Stimulated activated CD4-positive, alpha-beta T cell treated with anti-CD3 and anti-CD28 coated beads, Interleukin-12 subunit alpha, Interleukin-12 subunit beta, amount 100 ng/mL, for 24 hours (primary cell): ENCODE measurements at places on chromosomes 7 and 10.
A peak's percentile ranks its signal among the peaks of the same experiment; 100 is the strongest.

DNA sequence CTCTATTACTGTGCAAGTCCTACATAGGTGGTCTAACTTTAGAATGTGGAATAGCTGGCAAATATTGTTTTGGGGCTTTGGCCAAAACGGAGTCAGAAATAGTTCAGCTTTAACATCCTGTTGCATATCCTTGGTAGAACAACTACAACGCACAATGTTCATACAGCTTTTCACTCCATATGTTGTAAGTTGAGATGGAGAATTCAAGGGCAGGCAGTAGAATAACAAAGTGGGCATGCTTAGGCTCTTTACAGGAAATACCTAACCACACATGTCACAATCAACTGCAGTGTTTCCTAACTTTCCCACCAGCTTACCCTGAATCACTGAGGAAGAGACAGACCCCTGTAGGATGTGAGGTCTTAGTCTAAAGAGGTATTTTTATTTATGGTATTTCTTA, 122.3 kb downstream of the PPP1R3A start:
- no peak for DNase-seq

- DNase-seq, result no peak
Observed at GRCh38 chr10:112708461-112708860, 241.6 kb upstream of the TCF7L2 start.

DNA sequence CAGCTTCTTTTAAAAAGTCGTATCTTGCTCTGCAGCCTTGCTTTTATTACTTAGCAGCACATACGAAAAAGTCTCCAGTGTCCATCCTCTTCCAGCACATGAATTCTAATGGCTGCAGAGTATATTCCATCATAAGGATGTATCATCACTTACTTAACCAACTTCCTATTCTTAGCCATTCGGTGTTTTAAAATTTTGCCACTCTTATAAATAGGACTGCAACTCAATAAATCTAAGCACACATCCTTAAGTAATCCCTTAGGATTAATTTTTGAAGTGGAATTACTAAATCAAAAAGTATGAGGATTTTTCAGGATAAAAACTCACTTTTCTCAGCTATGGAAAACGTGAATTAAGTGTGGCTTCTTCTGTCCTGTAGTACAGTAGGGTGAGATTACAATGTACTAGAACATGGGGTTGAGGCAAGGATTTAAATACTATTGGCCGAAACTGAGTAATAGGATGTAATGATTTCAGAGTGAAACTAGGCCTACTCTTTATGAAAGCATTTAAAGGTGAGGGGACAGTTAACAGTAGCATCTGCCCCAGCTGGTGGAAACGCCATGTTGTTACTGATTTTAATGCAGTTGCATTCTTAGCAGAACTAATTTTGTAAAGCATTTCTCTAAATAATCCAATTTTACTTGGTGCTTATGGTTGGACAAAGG, 1035.5 kb downstream of the LRMDA start:
- DNase-seq, result no peak

- DNase-seq, result no peak
Observed at GRCh38 chr10:78579995-78580394, 488.8 kb upstream of the ZMIZ1 start.

DNA sequence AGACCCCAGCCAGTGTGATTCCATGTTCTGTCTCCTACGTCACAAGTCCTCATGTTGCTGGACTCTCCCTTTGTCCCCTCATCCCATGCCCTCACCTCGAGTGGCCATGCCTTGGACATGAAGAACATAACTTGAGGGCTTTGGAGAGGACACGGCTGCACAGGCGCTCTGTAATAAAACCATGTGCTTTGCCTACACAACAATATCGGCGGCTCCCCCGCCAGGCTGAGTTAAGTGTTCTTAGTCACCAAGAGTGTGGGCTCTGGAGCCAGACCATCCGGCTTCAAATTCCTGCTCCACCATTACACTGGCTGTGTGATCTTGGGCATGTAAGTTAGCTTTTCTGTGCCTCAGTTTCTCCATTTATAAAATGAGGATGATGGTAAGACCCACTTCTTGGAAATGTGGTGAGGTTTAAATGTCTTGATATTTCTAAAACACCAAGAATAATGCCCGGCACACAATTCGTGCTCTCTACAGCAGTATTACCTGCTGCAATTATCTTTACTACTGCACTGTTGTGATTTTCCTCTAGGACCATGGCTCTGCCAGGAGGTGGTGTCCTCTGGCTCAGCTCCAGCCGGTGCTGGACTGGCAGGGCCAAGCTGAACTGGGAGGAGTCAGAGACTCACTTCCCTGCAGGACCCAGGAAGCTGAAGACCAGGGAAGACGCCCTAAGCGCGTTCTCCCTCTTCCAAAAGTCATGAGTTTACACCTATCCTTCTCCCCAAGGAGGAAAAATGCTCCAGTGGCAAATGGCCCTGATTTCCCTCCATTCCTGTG, 15.7 kb downstream of the SLIT1 start:
- no peak for DNase-seq

DNA sequence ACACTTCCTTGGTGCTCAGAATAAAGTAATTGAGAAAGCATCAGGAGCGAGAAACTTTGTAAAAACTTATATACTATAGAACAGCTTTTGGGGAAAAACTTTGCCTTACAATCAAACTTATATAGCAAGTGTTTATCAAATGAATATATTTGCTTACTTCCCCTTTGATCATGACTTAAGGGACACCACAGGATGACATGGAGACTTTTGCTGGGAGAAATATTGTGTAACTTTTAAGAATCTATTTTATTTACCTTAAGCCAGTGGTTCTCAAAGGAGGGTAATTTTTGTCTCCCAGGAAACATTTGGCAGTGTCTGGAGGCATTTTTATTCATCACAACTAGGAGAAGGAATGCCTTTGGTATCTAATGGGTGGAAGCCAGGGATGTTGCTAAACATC, 173.8 kb upstream of the HABP2 start:
- no peak for DNase-seq

DNA sequence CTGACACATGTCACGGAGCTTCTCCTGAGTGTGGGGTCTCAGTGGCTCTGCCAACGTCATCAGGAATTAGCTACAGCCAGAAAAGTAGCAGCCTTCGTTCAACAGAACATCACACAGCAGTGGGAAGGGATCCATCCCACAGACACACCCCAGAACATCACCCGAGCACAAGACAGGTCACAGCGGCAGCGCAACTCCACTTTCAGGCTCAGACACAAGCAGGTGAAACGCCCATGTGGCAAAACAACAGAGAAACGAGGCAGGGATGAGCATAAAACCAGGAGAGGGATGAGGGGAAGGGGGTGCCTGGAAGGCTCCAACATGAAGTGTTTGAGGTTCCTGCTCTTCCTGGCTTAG, 44.8 kb downstream of the CAMK2B start:
- DNase-seq, result no peak

GRCh38 chr10:5573319-5573950, 48.7 kb downstream of the CALML3 start:
- no peak for DNase-seq

GRCh38 chr7:74202841-74203556, 6.8 kb upstream of the LAT2 start:
- DNase-seq, result no peak

- DNase-seq, result no peak
Observed at GRCh38 chr7:31776616-31777015, 89.6 kb downstream of the PPP1R17 start.

DNA sequence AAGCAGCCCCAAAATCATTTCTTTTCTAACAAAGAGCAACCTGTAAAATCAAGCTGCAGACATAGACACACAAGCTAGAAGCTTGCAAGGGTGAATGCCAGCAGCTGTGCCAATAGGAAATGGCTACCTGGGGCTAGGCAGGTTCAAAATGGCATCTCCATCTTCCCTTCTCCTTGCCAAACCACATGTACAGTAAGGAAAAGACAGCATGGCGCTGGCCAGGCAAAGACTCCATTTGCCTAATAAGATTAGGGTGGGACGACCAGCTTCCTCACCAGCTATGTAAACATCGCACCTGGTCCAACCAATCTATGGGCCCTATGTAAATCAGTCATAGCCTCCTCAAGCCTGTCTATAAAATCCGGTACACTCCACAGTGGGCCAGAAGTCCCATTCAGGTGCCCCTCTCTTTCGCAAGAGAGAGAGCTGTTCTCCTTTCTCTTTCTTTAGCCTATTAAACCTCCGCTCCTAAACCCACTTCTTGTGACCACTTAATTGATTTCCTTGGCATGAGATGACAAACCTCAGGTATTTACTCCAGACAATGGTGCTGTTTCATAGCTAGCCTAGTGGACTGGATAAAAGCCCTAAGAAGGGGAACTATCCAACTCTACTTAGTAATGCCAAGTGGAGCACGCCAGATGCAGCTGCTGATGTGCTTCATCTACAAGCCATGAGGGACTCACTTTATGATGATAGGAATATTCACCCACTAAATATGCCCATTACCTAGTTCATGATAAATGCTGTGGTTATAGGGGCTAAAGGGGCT, 44.1 kb downstream of the HTR7 start:
- no peak for DNase-seq

- no peak for DNase-seq
Observed at GRCh38 chr7:45106-46090, 147.0 kb upstream of the FAM20C start.

DNA sequence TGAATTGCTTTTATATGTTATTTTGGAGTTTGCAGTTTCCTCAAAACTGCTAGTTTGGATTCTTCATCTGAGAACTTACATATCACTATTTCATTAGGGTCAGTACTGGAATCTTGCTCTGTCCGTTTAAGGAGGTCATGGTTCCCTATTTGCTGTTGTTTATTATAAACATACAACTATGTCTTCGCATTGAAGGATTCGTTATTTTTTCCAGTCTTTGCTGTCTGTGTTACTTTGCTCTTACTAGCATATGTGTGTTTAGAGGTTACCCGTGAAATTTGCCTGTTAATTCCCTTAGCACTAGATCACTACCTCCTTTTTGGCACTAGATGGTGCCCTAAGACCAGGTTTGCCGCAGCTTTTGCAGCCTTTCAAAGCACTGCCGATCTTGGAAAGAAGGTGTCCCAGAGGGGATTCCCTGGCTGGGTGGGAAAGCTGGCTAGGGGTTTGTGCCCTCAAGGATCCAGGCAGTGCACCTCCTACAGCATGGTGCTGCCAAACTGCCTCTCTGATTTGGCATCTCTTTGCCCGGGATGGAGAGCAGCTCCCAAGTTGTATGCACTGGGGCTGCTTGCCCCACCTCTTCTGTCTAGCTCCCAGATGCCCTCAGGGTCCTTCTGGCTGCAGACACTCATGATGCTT, 103.1 kb upstream of the APBB1IP start:
- DNase-seq, result peak; percentile 44

GRCh38 chr7:11831736-11832495, at the start of gene THSD7A:
THSD7A (minus strand) TSS chr7:11832198; CDS start chr7:11831946, 252 bp downstream.
- peak; percentile 2 for DNase-seq

- no peak for DNase-seq
Observed at GRCh38 chr7:49324707-49325106, 400.4 kb downstream of the CDC14C start.

DNA sequence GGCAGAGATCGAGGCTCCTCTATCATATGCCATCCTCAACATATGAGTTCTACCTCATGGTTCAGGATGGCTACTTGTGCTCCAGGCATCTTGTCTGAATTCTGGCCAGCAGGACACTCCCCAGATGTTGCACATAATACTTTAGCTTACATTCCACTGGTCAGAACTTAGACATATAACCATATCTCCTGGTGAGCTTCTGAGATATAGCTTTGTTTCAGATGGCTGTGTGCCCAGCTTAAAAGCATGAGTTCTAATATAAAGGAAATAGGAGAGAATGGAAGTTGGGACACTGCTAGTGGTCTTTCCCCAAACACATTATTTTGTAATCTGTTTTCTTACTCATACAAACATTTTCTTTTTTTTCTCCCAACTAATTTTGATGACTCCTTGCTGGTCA, 50.8 kb upstream of the IFRD1 start:
- no peak for DNase-seq

GRCh38 chr10:127833804-127834203, 58.9 kb downstream of the CLRN3 start:
- no peak for DNase-seq

- no peak for DNase-seq
Observed at GRCh38 chr10:44006771-44007170, 358.1 kb upstream of the ZNF32 start.

- DNase-seq, result no peak
Observed at GRCh38 chr7:70586822-70587221, 545.1 kb upstream of the GALNT17 start.

GRCh38 chr10:110481919-110482318, 15.8 kb upstream of the DUSP5 start:
- DNase-seq, result no peak

GRCh38 chr7:48636391-48637015, 287.8 kb upstream of the CDC14C start:
- DNase-seq, result no peak

GRCh38 chr7:128259131-128260061, 18.3 kb downstream of the LEP start:
- no peak for DNase-seq

- no peak for DNase-seq
Observed at GRCh38 chr7:28815928-28816373, 142.2 kb downstream of the TRIL start.

DNA sequence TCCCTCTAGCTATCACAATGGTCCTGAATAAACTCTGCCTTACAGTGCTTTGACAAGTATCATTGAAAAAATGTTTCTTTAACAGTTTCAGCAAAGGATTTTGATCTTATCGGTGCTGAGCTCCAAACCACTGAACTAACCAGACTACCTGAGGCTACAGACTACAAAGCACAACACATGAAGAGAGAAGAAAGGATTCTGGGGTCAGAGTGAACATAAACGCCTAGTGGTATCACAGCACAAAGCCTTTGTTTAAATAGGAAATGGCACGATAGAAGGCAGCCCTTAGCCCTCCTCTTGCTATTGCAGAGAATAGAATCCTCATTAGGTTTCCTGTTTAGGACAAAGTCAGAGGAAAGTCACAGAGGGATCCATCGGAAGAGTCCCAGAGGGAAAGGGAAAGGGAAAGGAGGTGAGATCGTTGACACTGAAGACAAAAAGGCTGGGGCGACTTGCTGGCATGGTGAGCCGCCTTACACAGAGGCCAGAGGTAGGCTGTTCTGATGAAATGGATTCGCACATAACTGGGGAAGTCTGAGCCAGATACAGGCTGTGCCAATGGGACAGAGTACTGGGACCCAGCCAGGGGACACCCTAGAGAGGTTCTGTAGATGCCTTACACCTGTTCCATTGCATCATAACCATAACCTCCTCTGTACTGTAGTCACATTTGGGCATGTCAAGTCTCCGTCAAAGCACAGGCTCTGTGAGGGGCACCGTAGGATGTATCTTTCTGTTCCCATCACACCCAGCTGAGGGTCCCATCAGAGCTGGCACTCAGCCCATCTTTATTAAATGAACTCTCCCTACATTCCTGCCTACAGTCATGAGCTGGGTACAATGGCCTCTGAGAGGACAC, 71.5 kb downstream of the XPNPEP1 start:
- DNase-seq, result no peak

DNA sequence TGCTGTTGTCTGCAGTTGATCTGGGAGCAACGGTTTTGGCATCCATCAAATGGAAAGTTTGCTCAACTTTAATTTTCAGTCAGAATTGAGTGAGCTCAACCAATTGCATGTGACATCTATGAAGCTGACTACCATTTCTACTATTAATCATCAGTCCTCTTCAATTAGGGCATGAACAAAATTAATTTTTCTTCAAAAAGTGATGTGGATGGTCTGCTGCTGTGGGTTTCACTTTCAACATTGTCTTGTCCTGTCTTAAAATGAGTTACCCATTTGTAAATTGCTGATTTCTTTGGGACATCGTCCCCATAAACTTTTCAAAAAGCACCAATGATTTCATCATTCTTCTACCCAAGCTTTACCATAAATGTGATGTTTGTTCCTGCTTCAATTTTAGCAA, 176.7 kb upstream of the LRRN3 start:
- DNase-seq, result no peak
